ENCODE measurements at places on chromosomes 11 and 22.

- DNase-seq: no peak
Observed at GRCh38 chr11:43497144-43497543, 138.4 kb downstream of the TTC17 start.

DNA sequence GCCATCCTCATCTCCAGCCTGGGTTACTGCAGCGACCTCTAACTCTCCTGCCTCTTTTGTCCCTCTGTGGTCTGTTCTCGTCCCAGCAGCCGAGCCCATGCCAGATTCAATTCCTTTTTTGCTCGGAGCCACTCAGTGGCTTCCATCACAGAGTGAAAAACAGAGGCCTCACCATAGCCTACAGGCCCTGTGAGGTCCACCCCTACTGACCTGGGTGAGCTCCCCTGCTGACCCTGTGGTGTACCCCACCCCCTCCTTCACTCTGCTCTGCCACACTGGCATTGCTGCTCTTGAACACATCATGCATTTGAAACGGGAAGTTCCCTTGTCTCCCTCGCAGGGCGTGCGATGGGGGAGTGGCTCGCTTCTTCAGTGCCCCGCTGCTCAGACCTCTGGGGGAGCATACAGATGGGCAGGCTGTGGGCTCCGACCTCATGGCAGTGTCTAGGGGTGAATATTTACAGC, 2.1 kb downstream of the AIP start:
- DNase-seq: no peak

GRCh38 chr11:59918987-59919589, 19.1 kb upstream of the OOSP1 start:
- DNase-seq: no peak

DNA sequence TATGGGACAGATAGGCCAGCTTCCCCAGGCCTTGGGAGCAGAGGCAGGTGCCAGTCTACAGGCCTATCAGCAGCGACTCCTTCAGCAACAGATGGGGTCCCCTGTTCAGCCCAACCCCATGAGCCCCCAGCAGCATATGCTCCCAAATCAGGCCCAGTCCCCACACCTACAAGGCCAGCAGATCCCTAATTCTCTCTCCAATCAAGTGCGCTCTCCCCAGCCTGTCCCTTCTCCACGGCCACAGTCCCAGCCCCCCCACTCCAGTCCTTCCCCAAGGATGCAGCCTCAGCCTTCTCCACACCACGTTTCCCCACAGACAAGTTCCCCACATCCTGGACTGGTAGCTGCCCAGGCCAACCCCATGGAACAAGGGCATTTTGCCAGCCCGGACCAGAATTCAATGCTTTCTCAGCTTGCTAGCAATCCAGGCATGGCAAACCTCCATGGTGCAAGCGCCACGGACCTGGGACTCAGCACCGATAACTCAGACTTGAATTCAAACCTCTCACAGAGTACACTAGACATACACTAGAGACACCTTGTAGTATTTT, 26.6 kb upstream of the L3MBTL2 start:
- DNase-seq: peak; percentile 79

DNA sequence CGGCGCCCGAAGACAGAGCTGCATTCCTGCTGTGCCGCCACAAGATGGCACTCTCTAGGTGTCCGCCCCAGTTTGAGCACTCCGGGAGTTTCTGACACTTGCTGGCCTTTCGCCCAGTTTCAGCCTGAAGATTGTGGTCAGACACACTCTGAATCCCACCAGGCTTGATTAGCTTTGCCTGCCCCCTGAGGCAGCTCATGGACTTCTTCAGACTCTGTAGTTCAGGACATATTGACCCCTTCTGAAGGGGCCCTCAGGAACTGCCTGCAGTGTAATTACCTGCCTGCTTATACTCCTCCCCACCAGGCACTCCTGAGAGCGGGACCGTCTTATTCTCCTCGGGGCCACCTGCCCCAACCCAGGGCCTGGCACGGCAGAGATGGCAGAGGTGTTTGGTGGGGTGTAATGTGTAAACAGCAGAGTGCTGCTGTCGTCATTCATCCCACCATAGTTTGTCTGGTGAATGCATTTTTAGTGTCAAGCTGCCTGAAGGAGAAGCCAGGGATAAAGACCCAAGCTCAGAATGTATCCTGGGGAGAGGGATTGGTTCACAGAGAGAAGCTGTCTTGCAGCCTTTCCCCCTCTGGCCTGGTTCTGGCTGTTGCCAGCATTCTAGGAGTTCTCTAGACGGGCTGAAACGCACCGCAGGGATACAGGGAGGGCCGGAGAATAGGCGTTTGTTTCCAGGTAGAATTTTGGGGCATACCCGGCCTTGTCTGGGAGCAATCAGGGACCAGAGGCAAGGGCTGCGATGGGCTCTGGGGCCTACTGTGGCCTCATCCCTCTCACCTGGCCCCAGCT, 46.4 kb downstream of the EIF3F start:
- DNase-seq: peak; percentile 94

- no peak for DNase-seq
Observed at GRCh38 chr11:69320326-69320725, 26.4 kb downstream of the MYEOV start.
